ENCODE measurements at places on chromosomes 1 and 21. TPM values are rescaled to one million over a fixed set of nuclear protein-coding genes. Genes with fewer than 3 reads are reported as not detected.

KCNJ9 gene
- total RNA-seq = not detected

FAM177B gene
- total RNA-seq = 0.30 TPM

OR2T2 gene
- not detected for total RNA-seq

SPATA6 gene
- total RNA-seq = 1.9 TPM

SAMD13 gene
- not detected for total RNA-seq

- peaks cover 40% of the 10 kb centered on the region for H3K4me1 ChIP-seq
- H3K27me3 ChIP-seq = no peaks in the 10 kb centered on the region
- DNase-seq = peak; percentile 63
Measured at GRCh38 chr1:236516929-236517704, 6.7 kb upstream of the LGALS8 start.

- peak overlapping the region; percentile 9 for H3K4me3 ChIP-seq
- DNase-seq = no peak
- no peak overlapping the region for H3K27ac ChIP-seq
- peaks cover 30% of the 10 kb centered on the region for H3K36me3 ChIP-seq
- peaks cover 53% of the 10 kb centered on the region for H3K4me1 ChIP-seq
Measured at GRCh38 chr1:226404063-226404903, 3.6 kb downstream of the PARP1 start.

- peak; percentile 33 for DNase-seq
- peaks cover 16% of the 10 kb centered on the region for H3K36me3 ChIP-seq
- peaks cover 52% of the 10 kb centered on the region for H3K4me1 ChIP-seq
- H3K4me3 ChIP-seq = peak overlapping the region; percentile 94
- H3K27me3 ChIP-seq = no peaks in the 10 kb centered on the region
- peak overlapping the region; percentile 98 for H3K27ac ChIP-seq
Measured at GRCh38 chr1:228141226-228142044, 1.4 kb downstream of the GUK1 start.

GRCh38 chr1:164456272-164456671 is 102.7 kb upstream of the PBX1 start:
- no peaks in the 10 kb centered on the region for H3K27me3 ChIP-seq
- H3K4me1 ChIP-seq = no peaks in the 10 kb centered on the region
- no peak overlapping the region for H3K4me3 ChIP-seq
- no peak overlapping the region for H3K27ac ChIP-seq
- H3K36me3 ChIP-seq = no peaks in the 10 kb centered on the region

- no peaks in the 10 kb centered on the region for H3K27me3 ChIP-seq
- no peak for DNase-seq
- H3K27ac ChIP-seq = no peak overlapping the region
- no peaks in the 10 kb centered on the region for H3K4me1 ChIP-seq
Measured at GRCh38 chr1:241918879-241919278, 38.7 kb upstream of the BECN2 start.

DNA sequence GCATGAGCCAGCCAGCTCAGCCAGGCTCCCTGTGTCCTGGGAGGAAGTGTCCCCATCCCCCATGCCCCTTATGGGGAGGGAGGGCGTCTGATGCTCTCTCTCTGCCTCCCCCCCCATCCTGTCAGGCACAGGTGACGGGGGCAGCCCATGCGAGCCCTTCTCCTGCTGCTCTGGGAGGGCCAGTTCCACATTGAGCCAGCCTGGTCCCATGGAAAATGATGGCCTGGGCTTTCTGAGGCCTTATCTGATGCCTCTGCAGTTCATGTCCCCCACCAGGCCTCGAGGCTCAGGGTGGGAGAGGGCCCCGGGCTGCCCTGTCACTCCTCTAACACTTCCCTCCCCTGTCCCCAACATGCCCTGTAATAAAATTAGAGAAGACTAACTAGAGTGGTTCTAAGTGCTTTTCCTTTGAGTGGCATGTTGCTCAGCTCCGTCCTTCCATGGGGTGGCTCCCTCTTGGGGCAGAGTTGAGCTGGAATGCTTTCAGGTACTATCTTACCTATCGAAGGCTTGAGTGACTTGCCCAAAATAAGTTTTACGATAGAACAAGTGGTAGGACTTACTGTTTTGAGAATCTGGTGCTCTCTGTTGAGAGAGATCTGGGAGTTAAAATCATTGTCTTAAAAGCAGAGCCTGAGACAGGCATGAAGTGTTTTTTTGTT is 1.8 kb upstream of the MTFR1L start:
- DNase-seq = no peak
- H3K4me1 ChIP-seq = peaks cover 31% of the 10 kb centered on the region
- H3K4me3 ChIP-seq = no peak overlapping the region
- no peaks in the 10 kb centered on the region for H3K36me3 ChIP-seq
- H3K27me3 ChIP-seq = no peaks in the 10 kb centered on the region

DNA sequence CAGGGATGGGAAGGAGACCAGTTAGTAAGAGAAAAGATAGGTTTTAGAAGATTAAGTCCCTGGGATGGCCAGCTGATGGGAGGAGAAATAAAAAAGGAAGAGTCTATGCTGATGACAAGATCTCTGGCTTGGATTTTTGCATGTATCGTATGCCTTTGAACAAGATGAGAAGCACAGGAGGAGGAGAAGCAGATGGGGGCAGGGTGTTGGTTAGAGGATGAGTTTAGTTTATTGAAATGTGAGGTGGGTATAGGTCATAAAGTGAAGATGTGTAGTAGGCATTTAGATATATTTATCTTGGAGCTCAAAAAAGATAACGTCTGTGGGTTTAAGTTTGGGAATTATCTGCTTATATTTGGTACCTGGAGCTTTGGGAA is 1.4 kb downstream of the TIPRL start:
- H3K36me3 ChIP-seq = peaks cover 3% of the 10 kb centered on the region
- H3K27ac ChIP-seq = peak overlapping the region; percentile 95
- peak overlapping the region; percentile 86 for H3K4me3 ChIP-seq
- DNase-seq = no peak

DNA sequence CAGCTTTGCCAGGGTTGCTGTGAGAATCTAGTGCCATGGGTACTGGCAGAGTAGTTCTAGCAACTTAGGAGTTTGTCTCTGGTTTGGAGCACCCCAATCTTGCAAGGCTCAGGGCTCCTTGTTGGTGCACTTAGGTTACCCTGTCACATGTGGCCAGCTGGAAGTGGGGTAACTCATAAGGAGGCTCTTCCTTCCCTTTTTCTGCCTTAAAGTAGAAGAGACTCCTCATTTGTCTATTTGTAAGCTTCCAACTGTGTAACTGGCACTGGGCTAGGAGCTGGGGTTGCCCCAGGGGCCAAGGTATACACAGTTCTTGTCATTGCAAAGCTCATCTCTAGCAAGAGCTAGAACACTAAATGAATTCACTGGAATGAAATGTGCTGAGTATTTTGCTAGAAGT is 10.6 kb downstream of the MROH7 start:
- H3K27me3 ChIP-seq = no peaks in the 10 kb centered on the region
- H3K4me3 ChIP-seq = no peak overlapping the region
- no peaks in the 10 kb centered on the region for H3K4me1 ChIP-seq

GRCh38 chr21:34900376-34900775 is 148.7 kb downstream of the RUNX1 start:
- H3K4me1 ChIP-seq = peaks cover 16% of the 10 kb centered on the region
- no peak overlapping the region for H3K27ac ChIP-seq
- no peak for DNase-seq
- H3K4me3 ChIP-seq = no peak overlapping the region
- H3K27me3 ChIP-seq = no peaks in the 10 kb centered on the region
- no peaks in the 10 kb centered on the region for H3K36me3 ChIP-seq

GRCh38 chr1:98709906-98710305 is 48.4 kb downstream of the SNX7 start:
- H3K4me1 ChIP-seq = no peaks in the 10 kb centered on the region
- no peak overlapping the region for H3K27ac ChIP-seq
- no peak for DNase-seq
- no peak overlapping the region for H3K4me3 ChIP-seq
- no peaks in the 10 kb centered on the region for H3K27me3 ChIP-seq

GRCh38 chr1:201946224-201946908 is at the start of gene LMOD1:
Gene LMOD1, minus strand, starts transcription at chr1:201946548. Its CDS starts 208 bp downstream, at chr1:201946340.
- H3K4me1 ChIP-seq = peaks cover 8% of the 10 kb centered on the region
- H3K27ac ChIP-seq = no peak within 1 kb of the TSS
- peaks cover 22% of the 10 kb centered on the region for H3K27me3 ChIP-seq
- no peak within 1 kb of the TSS for H3K4me3 ChIP-seq
- no peaks in the 10 kb centered on the region for H3K36me3 ChIP-seq

DNA sequence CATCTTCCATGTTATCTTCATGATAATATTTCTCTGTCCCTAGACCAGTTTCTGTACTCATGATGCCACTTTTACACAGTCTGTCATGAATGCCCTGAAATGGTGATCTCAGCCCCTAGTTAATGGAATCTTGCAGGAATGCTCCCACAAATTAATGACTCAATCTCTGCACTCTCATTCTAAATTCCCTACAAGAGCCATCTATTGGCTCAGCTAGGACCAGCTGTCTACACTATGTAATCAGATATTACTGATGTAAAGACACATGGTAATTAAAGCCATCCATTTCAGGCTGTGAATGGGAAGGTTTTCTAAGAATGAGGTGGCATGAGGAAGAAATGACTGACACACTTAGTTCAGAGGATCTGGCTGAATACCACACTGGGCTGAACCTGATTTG is 199.1 kb upstream of the KCND3 start:
- H3K4me3 ChIP-seq = no peak overlapping the region
- H3K4me1 ChIP-seq = no peaks in the 10 kb centered on the region
- no peak overlapping the region for H3K27ac ChIP-seq
- DNase-seq = no peak

Measured in CD4-positive, alpha-beta memory T cell (primary cell).